Naive B cell (primary cell): ENCODE measurements at places on chromosomes 12 and 14. TPM values are rescaled to one million over a fixed set of nuclear protein-coding genes. Genes with fewer than 3 reads are reported as not detected.

Gene ADAM21
- 0.33 TPM for polyA plus RNA-seq

DNA sequence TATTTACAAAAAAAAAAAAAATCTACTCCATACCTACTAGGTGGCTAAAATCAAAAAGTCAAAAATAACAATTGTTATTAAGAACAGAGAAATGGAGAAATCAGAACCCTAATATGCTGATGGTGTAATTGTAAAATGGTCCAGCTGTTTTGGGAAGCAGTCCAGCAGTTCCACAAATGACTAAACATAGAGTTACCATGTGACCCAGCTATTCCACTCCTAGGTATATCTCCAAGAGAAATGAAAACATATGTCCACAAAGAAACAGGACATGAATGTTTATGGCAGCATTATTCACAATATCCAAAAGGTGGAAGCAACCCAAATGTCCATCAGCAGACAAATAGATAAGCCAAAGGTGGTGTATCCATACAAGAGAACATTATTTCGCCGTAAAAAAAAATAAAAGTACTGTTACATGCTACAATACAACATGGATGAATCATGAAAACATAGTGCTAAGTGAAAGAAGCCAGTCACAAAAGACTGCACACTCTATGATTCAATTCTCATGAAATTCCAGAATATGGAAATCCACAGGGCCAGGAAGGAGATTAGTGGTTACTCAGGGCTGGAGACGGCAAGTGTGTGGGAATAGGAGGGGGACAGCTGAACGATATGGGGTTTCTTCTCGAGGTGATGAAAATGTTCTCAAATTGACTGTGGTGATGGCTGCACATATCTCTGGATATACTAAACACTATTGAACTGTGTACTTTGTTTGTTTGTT, 9.1 kb upstream of the DPF3 start:
- no peak for DNase-seq

GRCh38 chr12:42859612-42860011, 270.1 kb upstream of the PRICKLE1 start:
- no peak for DNase-seq

Gene TMEM106C
- polyA plus RNA-seq, result 37.7 TPM

DNA sequence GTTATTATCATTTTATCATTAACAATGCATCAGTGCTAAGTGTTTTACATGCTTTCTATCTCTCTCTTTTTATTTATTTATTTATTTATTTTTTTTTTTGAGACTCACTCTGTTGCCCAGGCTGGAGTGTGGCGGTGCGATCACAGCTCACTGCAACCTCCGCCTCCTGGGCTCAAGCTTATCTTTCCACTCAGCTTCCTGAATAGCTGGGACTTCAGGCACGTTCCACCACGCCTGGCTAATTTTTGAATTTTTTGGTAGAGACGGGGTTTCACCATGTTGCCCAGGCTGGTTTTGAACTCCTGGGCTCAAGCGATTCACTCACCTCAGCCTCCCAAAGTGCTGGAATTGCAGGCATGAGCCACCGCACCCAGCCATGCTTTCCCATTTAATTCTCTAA, 3.9 kb upstream of the BTG1 start:
- DNase-seq, result no peak

DNA sequence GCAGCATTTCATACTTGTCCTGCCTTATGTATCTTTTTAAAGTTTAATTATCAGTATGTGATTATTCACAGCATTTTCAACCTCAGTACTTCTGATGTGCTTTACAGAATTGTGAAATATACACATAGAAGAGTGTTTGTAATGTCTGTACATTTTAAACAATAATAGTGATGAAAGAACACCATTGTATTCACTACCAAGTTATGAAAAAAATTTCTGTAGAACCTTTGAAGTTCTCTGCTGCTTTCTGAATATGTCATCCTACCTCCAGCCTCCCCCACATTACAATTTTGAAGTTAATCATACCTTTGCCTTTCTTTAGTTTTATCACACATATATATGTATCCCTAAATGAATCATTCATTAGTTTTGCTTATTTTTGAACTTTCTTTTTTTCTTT, 24.8 kb downstream of the FRMD6 start:
- DNase-seq, result no peak

Gene GPR137C
- not detected for polyA plus RNA-seq

DNA sequence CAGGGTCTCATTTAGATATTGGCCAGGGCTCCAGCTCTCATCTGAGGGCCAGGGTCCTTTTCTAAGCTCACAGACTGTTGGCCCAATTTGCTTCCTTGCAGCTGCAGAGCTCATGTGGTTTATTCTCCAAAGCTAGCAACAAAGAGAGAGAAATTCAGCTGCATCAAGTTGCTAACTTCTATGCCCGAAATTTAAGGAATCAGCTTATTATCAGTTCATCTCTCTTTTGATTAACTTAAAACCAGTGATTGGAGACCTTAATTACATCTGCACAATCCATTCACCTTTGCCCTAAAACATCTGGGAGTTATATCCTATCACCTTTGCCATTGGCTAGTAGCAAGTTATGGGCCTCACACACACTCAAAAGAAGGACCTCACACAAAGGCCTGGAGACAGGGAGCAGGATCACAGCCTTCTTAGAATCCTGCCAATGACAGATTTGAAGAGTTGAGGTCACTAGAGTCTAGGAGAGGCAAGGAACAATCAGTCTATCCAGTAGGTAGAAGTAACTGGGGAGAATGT, 258.8 kb upstream of the GARIN6 start:
- no peak for DNase-seq

DNA sequence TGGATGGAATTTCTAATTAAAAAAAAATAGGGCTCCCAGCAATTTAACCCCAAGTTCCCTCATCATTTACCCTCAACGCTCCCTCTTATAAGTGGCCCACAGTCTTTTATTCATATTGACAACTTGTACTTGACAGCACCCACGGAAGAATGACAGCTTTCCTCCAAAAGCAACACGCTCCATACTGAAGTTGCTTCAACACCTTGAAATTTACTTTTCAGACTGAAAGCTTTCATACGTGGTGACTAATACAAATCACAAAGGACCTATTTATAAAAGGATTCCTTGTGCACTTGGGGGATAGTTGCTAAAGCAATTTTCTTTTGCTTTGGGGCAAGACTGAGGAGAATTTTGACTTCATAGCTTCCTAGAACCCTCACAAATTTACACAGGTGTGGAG, 1629.4 kb upstream of the SEL1L start:
- no peak for DNase-seq

- no peak for DNase-seq
Observed at GRCh38 chr14:39857376-39858055, 425.3 kb upstream of the FBXO33 start.

Gene MORN3
- polyA plus RNA-seq, result 0.22 TPM

Gene GPD1
- polyA plus RNA-seq, result not detected

Gene PLA2G1B
- not detected for polyA plus RNA-seq
